Fibroblast of the conjunctiva (primary cell): ENCODE measurements at places on chromosomes 11 and 22.

GRCh38 chr22:44412136-44412731 lies 85.8 kb downstream of the RTL6 start:
- DNase-seq: no peak

DNA sequence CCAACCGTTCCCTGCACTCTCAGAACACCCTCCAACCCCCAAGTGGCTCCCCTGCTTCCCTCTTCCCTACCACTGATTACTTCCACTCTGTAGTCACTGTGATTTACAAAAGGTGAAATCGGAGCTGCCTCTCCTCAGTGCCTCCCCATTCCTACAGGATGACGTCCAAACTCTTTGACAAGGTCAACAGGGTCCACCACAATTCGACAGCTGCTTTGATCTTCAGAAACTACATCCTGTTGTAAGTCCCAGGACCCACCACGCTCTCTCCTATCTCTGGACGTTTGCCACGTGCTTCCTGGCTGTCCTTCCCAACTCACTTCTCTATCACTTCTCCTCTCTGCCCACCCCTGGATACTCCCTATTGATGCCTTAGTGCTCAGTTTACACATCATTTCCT lies 85.0 kb upstream of the EIF3D start:
- no peak for DNase-seq

DNA sequence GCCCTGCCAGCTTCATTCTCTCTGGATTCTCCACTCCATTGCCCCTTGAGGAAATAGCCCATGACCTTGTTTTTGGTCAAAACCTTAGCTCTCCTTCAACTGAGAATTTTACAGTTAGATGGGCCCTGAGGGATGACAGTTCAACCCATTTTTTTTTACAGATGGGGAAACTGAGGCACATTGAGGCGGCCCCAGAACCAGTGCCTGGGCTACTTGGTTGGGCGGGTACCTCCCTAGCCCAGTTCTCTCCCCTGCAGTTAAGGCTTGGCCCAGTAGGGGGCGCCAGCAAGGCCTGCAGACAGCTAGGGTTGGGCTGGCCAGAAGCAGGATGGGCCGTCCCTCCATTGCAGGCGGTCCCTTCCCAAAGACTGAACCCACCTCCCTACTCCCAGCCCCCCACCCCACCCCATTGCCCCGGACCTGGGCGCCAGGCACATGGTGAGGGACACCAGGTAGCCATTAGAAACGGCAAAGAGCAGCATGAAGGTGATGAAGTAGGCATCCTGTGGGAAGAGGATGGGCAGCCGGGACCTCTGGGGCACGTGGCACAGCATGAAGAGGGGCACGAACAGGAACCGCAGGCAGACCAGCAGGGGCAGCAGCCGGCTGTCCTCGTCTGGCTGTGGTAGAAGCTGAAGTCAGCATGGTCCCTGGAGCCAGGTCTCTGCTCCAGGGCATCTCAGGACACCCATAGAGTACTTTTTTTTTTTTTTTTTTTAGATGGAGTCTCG lies 7.6 kb downstream of the SLC29A2 start:
- DNase-seq: no peak

- DNase-seq: no peak
Measured at GRCh38 chr11:35274909-35275785, 136.2 kb downstream of the CD44 start.

DNA sequence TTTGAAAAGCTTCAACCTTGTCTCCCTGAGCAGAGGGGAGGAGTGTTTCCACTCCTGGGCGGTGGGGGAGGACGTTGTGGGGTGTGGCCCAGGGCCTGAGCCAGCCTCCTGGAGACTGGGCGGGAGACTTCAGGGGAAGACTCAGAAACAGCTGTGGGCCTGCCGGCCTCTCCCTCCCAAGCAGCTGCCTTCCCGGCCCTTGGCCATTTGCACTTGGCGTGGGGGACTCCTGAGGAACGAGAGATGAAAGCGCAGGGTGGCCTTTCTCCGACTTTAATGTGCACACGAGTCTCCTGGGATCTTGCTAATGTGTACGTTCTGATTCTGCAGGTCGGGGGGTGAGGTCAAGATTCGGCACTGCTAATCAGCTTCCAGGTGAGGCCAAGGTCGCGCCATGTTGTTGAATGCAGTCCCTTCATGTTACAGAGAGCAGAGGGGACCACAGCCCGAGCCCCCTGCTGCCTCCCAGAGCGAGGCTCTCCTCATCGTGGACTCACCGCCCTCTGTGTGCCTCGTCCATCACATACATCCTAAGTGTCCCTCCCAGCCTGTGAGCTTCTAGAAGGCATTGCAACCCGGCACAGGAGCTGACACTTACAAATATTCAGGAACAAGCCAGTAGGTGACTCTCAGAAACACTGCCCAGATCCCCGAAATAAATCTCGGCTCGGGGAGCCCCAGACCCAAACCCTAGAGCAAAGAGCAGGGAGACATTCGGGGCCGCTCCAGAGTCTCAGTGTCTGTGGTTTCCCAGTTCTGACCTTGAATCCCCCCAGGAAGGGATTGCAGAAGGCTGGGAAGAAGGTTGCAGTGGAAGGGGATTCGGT lies 7.7 kb downstream of the LIF start:
- DNase-seq: no peak

DNA sequence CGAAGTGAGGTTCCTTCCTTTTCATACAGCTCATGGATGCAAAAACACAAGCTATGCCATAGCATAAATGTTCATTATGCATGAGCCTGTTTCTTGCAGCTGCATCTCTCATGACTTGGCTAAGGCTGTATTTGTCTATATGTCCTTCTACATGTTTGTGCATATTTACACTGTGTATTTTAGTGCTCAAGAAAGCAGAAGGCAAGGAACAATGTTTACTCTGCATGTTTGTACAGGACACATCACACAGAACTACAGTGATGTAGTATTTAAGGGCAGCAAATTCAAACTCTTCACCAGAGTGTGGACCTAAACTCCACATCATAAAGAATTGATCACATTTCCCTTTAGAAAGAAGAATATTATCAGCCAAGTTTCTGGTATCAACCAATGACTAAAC lies 170.3 kb downstream of the CADM1 start:
- DNase-seq: no peak

DNA sequence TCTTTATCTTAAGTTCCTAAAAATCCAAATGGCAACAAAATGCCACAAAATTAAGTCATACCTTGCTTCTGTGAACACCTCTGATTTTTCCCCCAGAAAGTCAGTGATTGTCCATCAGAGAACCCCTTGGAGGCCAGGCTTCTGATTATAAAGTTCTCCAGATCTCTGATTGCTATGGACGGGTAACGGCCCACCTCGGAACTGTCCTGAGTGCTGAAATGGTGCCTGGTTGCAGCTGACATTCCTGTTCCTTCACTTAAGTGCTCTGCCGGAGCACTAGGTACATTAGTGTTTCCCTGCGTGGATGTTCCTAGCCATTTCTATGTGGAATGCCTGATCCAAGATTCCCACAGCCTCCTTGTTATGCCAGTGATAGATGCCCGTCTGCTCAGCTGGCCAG lies 85.0 kb downstream of the CHST1 start:
- no peak for DNase-seq

- no peak for DNase-seq
Measured at GRCh38 chr22:44284711-44285110, 28.0 kb downstream of the SHISAL1 start.
